ENCODE measurements at places on chromosomes 7 and 10. TPM values are rescaled to one million over a fixed set of nuclear protein-coding genes. Genes with fewer than 3 reads are reported as not detected.

GRCh38 chr10:89470628-89471027, 56.3 kb downstream of the IFIT5 start:
- no peak for DNase-seq

DNA sequence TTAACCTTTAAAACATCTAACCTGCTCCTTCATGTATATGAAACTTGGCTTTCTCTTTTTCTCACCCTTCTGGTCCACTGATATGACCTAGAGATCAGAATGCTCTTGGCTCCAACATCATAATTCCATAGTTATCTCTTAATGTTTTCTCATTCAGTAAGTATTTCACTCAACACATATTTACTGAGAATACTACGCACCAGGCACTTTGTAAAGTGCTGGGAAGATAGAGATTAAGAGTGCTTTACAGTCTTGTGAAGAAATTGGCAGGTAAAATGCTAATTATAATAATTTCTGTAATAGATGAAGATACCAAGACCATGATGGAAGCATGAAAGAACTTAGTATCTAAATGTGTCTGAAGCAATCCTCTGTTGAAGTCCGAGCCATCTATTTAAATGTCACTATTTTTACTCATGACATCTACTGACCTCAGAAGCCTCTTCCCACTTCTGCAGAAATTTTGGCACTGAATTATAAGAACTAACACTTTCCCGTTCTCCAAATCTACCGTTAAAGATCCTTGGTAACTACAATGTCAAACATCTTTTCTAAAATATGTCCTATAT, 116.2 kb downstream of the HBP1 start:
- DNase-seq, result no peak

GRCh38 chr7:48389977-48390376, 218.7 kb downstream of the ABCA13 start:
- DNase-seq, result no peak

- no peak for DNase-seq
These were observed 15.5 kb downstream of the MSRB2 start for GRCh38 chr10:23110722-23111516.

- DNase-seq, result no peak
These were observed 240.9 kb upstream of the PTER start for GRCh38 chr10:16195894-16196293.

GRCh38 chr10:126127481-126128029, 231.2 kb downstream of the FANK1 start:
- DNase-seq, result no peak

DNA sequence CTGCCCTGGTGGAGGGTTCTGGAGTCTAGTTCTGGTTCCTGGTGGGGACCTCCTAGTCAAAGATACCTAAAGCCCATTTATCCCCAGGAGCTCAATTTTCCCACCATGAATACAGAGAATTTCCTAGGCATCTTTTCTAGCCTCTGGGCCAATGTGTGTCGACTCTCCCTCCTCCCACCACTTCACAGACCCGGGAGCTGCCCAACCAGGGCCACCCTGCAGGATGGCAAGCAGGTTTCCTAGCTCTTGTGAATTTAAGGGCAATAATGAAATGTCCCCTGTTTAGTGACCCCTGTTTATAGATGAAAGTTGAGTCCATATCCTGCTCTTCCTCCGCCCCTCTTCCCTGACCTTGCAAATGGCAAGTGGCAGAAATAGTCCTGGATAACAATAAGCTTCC, 9.4 kb downstream of the DLX5 start:
- DNase-seq, result no peak

DNA sequence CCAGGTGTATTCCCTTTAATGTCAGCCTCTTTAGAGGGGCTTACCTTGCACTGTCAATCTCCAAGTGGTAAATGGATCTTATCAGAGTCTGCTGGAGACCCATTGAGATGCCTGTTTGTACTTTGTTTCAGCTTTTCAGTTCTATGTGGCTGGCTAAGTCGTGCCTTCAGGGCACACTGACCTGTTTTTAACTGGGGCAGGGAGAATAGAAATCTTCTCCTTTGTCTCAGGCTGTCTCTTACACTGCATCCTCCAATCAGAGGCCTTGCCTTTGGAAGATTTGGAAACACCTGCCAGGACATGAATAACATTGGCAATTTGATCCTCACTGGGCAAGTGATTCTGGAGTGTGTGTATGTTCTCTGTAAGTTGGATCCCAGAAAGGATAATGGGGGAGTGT, 65.0 kb downstream of the POU6F2 start:
- no peak for DNase-seq

- no peak for DNase-seq
These were observed 10.0 kb upstream of the CPA2 start for GRCh38 chr7:130256704-130257103.

DNA sequence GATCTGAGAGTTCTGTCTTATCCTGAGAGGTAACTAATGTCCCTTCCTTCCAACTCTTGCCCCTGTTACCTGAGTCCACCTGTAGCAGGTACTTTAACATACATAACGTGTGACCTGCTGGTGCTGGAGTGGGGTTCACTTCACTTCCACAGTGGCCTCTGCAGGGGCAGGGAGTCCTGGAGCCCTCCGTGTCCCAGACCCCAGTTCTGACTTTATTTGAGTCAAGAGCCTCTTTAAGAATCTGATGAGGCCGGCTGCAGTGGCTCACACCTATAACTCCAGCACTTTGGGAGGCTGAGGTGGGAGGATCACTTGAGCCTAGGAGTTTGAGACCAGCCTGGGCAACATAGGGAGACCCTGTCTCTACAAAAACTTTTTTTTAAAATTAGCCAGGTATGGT, 117.0 kb upstream of the RET start:
- no peak for DNase-seq

- no peak for DNase-seq
These were observed 6.2 kb downstream of the SRRT start for GRCh38 chr7:100881136-100881535.

- DNase-seq, result no peak
These were observed 14.2 kb upstream of the SYPL1 start for GRCh38 chr7:106126170-106126938.

GRCh38 chr10:131270461-131271190, 40.9 kb downstream of the TCERG1L start:
- no peak for DNase-seq

DNA sequence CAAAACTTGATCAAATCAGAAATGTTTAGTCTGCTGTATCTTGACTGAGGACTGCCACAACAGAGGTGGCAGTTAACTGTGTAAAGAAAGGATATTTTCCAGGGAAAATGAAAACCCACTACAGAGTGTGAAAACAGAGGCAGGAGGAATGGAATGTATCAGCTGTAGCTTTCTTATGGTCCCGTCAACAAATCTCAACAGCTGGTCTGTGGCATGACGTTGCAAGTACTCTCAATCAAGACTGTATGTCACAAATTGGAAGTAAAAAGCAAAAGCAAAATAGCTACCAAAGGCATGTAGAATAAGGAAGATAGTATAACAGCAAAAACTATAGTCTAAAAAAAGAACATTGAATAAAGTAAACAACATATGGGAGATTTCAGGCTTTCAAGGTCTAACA, 123.5 kb downstream of the KMT2C start:
- DNase-seq, result no peak

DNA sequence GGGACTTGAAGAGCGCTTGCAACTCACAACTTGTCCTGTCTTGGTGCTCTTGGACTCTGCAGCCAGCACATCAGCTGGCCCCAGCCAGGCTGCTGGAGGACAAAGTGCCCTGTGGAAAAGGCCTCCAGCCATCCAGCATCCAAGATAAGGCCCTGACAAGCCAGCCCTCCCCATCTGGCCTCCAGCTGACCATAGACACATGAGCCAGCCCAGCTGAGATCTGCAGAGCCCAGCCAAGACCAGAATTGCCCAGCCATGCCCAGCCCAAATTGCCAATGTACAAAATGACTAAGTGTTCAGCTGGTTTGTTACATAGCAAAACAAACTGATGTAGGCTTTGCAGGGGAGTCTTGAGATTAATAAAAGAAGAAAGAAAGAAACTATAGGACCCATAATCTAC, 36.0 kb upstream of the FRMD4A start:
- no peak for DNase-seq

GRCh38 chr7:151411551-151411950, 1.7 kb upstream of the WDR86 start:
- no peak for DNase-seq

GRCh38 chr7:138431517-138431916, 28.5 kb upstream of the TRIM24 start:
- DNase-seq, result no peak

DNA sequence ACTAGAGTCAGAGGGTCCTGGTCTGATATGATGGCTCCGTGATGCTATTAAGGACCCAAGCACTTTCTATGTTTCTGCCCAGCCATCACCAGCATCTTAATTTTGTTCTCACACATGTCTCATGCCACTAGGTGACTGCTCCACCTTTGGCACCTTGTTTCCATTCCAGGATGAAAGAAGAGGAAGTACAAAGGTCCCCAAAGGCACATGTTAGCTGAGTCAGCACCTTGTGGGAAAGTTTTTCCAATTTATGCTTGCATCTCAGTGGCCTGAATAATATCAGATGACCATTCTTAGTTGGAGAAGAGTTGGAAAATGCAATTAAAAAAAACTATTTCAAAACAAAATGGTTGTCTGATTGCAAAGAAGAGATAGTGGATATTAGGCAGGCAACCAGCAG, 341.0 kb upstream of the NPSR1 start:
- no peak for DNase-seq

- DNase-seq, result no peak
These were observed 4.0 kb upstream of the AQP1 start for GRCh38 chr7:30907527-30908267.

DNA sequence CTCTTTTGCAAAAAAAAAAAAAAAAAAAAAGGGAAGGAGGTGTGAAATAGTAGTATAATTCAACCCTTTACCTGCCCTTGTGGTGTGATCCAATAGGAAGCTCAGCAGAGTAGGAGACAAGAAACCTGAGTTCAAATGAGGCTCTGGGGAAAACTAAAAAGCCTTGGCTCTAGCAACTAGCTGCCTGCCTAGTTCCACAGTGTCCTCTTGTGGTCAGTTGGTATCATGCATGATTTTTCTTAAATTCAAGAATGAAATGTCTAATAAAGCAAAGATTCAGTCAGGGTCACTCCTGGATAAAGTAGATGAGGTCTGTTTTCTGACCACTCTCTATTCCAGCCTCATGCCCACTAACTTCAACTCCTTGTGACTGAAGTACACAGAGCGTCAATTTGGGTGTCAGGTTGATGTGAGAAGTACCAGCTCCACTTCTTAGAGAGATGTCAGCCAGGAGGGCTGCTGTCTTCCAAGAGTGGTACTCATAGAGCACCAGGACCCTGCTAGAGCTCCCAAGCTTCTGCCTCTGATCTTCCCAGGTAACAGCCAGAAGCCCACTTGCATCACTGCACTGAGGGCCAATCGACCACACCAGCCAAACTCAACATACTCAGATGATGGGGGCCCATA, 10.5 kb downstream of the LSM5 start:
- DNase-seq, result no peak

DNA sequence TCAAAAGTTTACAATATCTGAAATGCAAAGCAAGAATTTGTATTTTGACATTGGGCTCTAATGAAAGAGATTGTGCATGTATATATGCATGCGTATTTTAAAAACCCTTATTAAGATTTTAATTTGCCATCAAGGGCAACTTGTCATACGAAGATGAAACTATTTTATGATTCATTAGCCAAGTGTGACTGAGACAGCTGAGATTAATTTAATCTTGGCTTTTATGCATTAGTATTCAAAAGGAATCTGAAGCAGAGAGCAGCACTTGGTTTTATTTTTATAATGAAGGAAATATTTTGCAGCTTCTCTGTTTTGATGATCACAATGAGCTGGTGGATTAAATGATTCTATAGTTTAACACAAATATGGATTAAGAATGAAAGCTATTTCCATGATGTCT, 45.9 kb upstream of the AKR1E2 start:
- DNase-seq, result no peak

- DNase-seq, result no peak
These were observed 249.0 kb upstream of the AUTS2 start for GRCh38 chr7:69349291-69349690.

DNA sequence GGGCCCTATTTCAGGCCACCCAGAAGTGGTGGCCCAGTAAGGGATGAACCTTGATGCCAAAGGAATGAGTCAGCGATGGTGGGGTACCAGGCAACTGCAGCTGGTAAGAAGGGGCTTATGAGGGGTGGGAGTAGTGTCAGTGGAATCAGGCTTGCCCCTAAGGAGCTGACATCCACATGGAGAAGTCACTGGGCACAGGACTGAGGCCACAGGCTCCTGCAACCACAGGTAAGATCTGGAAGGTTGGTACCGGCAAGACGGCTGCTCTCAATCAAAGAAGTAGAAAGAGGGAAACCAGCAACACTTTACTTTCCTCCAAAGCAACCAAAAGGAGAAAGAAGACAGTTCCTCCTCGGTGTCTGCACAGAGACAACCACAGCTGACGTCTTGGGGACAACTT, 2.5 kb downstream of the GCK start:
- DNase-seq, result no peak

- peak; percentile 48 for DNase-seq
These were observed 98.5 kb upstream of the INSIG1 start for GRCh38 chr7:155198901-155199845.

GRCh38 chr7:74656441-74656836, 1.1 kb upstream of the GTF2I start:
- peak; percentile 47 for DNase-seq

GRCh38 chr7:123437447-123437995, 96.9 kb downstream of the IQUB start:
- no peak for DNase-seq

- DNase-seq, result no peak
These were observed 678.3 kb upstream of the C7orf33 start for GRCh38 chr7:147912291-147912690.

DNA sequence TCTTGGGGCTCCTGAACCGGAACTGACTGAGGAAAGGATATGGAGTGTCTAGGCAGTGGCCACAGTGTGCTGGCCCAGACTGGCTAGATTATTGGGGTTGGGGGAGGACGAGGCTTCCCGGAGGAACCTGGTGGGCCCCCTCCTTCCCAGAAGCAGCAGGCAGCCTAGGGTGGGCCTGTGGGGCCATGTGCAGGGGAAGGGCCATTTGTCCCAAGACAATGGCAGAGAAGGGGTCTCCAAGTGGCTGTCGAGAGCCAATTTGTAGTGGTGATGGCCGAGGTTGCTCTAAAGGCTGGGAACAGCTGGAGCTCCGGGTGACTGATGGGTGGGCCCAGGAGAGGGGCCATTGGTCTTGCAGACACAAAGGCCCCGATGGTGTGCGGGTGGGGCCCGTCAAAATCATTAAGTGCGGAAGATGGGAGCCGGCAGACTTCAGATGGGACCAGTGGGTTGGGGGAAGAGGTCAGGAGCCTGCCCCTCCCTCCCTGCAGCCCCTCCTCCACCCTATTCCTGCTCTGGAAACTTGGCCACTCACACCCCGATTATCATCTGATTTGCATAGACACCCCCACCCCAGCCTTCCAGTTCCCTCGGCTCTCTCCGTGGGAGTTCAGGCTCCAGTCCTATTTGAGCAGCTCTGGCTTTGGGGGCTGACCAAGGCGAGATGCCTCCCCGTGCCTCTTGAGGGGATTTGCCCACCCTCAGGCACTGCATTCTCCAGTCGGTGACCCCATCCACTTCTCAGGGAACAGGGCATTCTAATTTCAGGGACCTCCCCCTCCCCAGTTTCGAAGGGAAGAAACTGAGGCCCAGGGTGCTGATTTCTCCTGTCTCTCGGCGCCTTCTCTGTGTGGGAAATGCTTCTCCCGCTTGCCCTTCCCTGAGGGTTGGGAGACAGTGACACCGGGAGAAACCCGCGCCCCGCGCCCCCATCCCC, 36.0 kb upstream of the PAX2 start:
- no peak for DNase-seq

The JAZF1 gene
- total RNA-seq, result 6.2 TPM

The CPXM2 gene
- not detected for total RNA-seq

The C10orf67 gene
- total RNA-seq, result 0.18 TPM

The ARHGEF35 gene
- total RNA-seq, result 3.4 TPM

The UTF1 gene
- 0.17 TPM for total RNA-seq

The GIMAP8 gene
- total RNA-seq, result 9.4 TPM

The TFR2 gene
- 15.0 TPM for total RNA-seq

The ACSL5 gene
- total RNA-seq, result 50.7 TPM

The CTAGE8 gene
- 1.3 TPM for total RNA-seq

All from activated T-helper 1 cell treated with anti-CD3 and anti-CD28 coated beads, Interleukin-12 subunit alpha, Interleukin-12 subunit beta, Interleukin-2, Interleukin-4 antibody, amounts not matched to agents 30 ng/mL and 10 ng/mL and 1 ng/mL, durations not matched to agents 14 hours and 24 hours and 36 hours (primary cell).